ENCODE measurements at places on chromosomes 7 and 10. TPM values are rescaled to one million over a fixed set of nuclear protein-coding genes. Genes with fewer than 3 reads are reported as not detected.
A peak's percentile ranks its signal among the peaks of the same experiment; 100 is the strongest.

The SH2B2 gene
- 0.56 TPM for total RNA-seq

The GHRHR gene
- total RNA-seq, result not detected

The CAMK1D gene
- total RNA-seq, result 4.2 TPM

The KLF14 gene
- not detected for total RNA-seq

The PTN gene
- total RNA-seq, result 61.7 TPM

The GIMAP7 gene
- total RNA-seq, result not detected

The NUTM2A gene
- total RNA-seq, result under 0.01 TPM

The CUZD1 gene
- total RNA-seq, result 0.56 TPM

The PCDH15 gene
- total RNA-seq, result not detected

The HABP2 gene
- not detected for total RNA-seq

The CFAP46 gene
- 1.7 TPM for total RNA-seq

The CALML5 gene
- not detected for total RNA-seq

The FFAR4 gene
- total RNA-seq, result not detected

The FAM241B gene
- 0.18 TPM for total RNA-seq

DNA sequence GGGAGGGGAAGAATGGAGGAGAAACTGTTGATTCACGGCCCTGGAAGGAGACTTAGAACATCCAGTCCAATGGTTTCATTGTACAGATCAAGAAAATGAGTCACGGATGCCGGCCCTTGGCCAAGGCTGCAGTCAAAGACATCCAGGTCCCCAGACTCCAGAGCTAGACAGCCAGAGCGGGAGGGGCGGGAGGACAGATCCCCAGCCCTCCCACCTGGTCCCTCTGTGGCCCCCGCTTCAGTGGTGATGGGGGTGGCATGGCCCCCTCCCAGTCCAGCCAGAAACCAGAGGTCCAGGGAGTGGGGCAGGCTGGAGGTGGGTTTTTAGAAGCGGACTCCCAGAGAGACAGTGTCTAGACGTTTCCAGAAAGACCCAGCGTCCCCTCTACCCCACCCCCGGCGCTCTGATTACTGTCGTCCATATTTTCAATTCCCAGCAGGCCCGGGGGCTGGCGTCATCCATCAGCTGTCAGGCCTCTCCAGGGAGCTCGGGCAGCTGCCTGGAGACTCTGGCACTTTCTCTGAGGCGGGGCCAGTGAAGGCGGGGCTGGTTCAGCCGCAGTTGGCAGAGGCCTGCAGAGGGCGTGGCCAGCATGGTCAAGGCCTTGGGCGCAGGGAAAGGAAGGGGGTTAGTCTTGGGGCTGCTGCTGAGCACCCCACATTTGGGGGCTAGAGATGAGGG, 8.0 kb upstream of the HSPB1 start:
- peak; percentile 93 for DNase-seq

- DNase-seq, result no peak
These were observed 40.7 kb upstream of the TNS3 start for GRCh38 chr7:47622586-47622945.

- no peak for DNase-seq
These were observed 279.7 kb downstream of the ARHGAP12 start for GRCh38 chr10:31648966-31649365.

- peak; percentile 13 for DNase-seq
These were observed 5.7 kb downstream of the FAM221A start for GRCh38 chr7:23685731-23686130.

GRCh38 chr10:72697716-72698115, 5.8 kb downstream of the MCU start:
- no peak for DNase-seq

GRCh38 chr10:117543225-117544003, 868 bp downstream of the EMX2 start:
- no peak for DNase-seq

DNA sequence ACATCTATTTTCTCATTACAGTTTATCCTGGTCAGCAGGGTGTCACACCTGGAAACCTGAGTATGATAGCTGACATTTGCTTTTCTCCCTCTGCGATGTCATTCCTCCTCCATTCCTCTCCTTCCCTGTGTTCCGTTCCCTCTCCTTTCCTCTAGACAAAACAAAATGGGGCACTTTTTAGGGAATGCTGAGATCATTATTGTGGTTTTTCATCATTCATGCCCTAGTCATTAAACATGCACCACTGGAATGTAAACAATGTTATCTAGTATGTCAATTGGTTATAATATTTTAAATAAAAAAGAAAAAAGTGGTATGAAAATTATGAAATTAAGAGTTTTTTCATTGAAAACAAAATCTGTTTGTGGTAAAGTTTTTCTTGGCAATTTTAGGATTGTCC, 132.6 kb downstream of the MAPK8 start:
- DNase-seq, result peak; percentile 81

GRCh38 chr7:108282427-108282996, 152.4 kb upstream of the LAMB4 start:
- no peak for DNase-seq

DNA sequence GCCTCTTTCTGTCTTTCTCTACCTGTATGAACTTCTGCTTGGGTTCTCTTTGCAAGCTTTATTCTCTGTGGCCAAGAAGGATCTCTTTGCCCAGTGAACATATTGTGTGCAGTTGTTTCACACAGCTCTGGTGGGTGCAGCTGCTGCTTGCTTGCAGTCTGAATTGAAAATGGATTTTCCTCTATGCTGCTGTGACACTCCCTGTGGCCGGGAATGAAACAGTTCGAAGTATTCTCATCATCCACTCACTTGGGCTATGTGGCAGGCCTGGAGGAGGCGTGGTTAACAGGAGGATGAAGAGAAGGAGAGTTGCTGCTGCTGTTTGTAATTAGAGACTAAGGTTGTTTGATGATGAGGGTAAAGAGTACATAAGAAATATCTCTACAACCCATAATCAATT, 28.4 kb upstream of the ITGA8 start:
- no peak for DNase-seq

DNA sequence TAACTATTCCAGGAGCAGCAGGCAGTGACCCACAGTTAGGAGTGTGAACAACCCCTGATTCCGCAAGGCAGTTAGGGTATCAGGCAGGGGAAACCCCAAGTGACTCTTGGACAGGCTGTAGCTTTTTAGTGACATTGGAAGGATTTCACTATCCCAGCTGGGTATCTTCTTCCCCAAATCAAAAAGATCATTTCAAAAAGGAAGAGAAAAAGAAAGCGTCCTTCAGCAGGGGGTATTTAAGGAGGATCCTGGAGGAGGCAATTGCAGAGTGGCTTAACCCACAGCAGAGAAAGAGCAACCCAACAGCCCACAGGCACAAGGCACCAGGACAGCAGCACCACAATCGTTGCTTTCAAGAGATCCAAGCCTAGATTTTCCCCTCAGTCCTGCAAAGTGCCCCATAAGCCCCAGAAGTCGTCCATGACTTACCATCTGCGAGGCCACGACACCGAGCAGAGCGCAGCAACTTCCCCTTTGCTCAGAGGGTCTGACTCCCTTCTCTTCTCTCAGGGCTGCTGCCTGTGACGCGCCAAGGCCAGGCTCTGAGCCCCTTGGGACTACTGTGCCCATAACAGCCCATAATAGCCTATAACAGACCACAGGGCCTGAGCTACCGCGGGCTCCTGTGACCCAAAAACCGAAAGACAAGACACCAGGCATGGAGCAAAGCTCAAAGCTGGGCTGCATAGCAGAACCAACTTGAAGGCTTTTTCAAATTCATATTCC, 19.8 kb downstream of the PIK3AP1 start:
- DNase-seq, result no peak

- peak; percentile 19 for DNase-seq
These were observed at the start of gene PLCE1 for GRCh38 chr10:93993782-93994437. TSS of gene PLCE1 (plus strand) at chr10:93993931. CDS start at chr10:94031047, 37,116 bp downstream.

DNA sequence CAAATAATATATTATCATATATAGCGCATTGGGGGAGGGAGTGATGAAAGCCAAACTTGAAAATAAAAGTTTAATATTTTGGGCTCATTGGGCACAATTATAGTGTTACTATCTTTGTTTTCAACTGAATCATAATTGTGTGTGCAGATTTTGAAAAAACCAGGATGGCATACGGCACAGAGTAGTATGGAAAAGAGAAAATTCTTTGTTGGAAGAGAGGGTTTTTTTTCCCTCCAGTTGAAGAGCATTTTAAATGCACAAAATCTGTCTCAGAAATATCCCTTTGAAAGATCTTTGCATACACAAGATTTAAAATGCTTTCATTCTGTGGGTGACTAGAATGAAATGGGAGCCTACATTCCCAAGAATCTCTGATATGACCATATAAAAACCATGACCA, 269.6 kb downstream of the EXOC4 start:
- DNase-seq, result no peak

GRCh38 chr10:132297526-132297925, 10.2 kb downstream of the STK32C start:
- no peak for DNase-seq

- DNase-seq, result no peak
These were observed 112.7 kb upstream of the CTBP2 start for GRCh38 chr10:125273023-125273422.

GRCh38 chr10:16745061-16745460, 72.2 kb downstream of the RSU1 start:
- DNase-seq, result no peak

GRCh38 chr10:95655571-95656290, 780 bp downstream of the ALDH18A1 start:
- DNase-seq, result peak; percentile 50

DNA sequence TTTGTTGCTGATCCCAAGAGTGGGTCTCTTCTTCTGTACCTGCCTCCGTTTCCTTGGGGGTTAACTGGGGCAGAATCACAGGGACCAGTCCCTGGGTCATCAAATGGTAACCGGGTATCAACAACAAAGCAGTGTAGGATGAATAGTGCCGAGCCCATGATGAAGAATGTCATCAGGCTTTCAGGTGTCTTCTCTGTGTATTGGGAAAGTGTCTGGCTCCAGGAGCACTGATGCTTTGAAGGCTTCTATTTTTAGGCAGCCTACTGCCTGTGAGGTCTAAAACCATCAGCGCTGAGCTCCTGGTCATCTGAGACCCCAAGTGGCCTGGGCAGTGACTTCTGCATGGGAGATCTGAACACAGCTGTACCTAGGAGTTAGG, 48.2 kb upstream of the SHH start:
- DNase-seq, result no peak

- no peak for DNase-seq
These were observed 1.3 kb downstream of the NAMPT start for GRCh38 chr7:106283501-106283830.

DNA sequence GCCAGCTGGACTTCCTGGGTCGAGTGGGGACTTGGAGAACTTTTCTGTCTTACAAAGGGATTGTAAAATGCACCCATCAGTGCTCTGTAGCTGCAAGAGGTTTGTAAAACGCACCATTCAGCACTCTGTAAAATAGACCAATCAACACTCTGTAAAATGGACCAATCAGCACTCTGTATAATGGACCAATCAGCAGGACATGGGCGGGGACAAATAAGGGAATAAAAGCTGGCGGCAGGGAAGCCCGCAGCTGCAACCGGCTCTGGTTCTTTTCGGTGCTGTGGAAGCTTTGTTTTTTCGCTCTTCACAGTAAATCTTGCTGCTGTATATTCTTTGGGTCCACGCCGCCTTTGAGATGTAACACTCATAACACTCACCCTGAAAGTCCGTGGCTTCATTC, 151.9 kb downstream of the GALNT17 start:
- DNase-seq, result no peak

DNA sequence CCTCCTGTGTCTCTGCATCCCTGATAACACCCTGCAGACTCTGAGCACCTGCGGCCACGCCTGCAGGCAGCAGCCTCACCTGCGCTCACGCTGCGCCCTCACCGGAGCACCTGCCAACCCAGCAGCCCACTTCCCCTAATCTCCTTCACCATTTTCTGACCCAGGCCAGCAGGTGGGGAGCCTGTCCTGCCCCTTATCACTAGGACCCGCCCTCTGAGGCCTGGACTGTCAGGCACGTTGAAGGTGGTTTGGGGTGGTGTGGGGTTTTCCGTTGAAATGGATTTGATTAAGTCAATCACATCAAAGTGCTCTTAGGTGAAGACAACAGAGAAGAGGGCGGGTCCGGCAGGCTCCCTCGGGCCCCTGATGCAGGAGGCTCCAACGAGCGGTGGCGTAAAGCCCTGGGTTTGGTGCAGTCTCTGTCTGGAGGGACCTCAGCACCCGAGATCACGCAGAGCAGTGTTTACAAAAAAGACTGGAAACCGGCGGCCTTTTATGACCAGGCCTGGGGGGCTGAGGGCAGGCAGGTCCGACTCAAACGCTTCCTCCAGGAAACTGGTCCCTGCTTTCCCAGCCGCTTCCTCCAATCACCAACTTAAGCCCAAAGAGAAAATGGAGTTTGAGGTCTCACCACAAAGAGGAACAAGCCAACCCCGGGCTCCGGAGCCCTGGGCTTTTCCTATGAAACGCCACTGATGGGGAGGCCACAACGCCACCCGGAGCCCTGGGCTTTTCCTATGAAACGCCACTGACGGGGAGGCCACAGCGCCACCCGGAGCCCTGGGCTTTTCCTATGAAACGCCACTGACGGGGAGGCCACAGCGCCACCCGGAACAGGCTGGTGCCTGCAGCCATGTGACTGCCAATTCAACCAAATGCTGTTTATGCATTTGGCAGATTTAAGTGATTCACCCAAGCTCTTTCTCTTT, 45.5 kb downstream of the DPYSL4 start:
- DNase-seq, result no peak

GRCh38 chr10:111209692-111210091, 132.9 kb downstream of the ADRA2A start:
- DNase-seq, result no peak

DNA sequence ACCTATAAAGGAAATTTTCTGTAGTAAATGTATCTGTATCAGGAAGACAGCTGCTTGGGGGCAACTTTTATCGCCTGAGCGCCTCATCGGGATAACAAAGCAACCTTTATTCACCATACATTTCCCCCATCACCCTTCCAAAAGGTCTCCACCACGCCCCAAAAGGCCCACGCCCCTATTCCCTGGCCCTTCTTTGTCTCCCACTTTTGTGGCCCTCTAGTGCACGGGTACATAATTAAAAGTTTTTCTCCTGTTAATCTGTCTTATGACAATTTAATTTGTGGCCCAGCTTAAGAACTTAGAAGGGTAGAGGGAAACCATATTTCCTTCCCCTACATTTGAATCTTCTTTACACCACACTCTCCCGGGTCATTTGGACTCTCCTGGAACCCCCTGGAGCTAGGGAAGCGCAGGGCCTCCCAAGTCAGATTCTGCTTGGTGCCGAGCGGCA, 625 bp downstream of the RP9 start:
- DNase-seq, result no peak

GRCh38 chr7:12692479-12693259, 5.2 kb downstream of the ARL4A start:
- no peak for DNase-seq

- no peak for DNase-seq
These were observed 223.6 kb downstream of the GFRA1 start for GRCh38 chr10:116049158-116049973.

- DNase-seq, result no peak
These were observed 857.6 kb downstream of the GATA3 start for GRCh38 chr10:8912108-8912507.

Data from IMR-90 (cell line).